ENCODE measurements at places on chromosomes 3 and 15. TPM values are rescaled to one million over a fixed set of nuclear protein-coding genes. Genes with fewer than 3 reads are reported as not detected.

DNA sequence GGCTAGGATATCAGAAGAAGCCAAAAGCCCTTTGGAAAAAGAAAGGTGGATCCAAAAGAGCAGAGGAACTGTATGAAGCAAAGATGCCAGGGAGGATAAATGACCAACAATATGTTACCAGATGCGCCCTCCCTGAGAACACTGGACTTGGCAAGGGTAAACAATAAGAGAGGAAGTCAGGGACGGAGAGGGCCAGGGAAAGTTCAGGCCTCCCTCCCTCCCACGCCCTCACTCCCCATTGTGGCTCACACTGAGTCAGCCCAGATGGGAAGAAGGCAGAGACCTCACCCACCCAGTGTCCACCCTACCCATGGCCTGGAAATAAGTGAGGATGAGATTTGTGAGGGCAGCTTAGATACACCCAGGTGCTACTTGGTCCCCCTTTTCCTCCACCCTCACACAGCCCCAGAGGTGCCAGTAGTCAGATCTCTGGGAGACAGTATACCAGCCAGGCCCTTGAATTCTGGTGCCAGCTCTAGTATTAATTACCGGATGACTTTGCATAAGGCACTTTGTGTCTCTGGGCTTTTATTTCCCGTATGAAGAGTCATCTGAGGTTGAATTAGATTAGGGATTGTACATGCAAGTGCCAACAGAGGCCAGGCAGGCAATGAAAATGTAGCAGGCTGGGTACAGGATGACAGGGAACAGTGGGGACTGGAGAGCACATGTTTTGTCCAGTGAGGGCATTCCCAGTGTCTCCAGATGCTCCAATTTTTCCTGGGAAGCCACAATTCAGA is 35.1 kb upstream of the FRMD4B start:
- peak; percentile 82 for DNase-seq

- DNase-seq: no peak
Measured at GRCh38 chr3:71160785-71161546, 422.6 kb downstream of the FOXP1 start.

DNA sequence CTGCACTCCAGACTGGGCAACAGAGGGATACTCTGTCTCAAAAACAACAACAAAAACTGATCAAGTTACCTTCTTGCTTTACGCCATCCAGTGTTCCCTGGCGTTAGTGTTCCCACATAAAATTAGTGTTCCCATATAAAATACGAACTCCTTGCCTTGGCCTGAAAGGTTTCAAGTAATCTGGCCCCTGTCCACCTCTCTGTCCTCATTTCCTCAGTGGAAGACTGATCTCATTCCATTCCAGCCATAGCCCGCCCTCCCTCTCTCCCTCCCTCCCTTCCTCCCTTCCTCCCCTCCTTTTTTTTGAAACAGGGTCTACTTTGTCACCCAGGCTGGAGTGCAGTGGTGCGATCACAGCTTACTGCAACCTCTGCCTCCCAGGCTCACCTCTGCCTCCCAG is 2.8 kb upstream of the CAND2 start:
- no peak for DNase-seq

DNA sequence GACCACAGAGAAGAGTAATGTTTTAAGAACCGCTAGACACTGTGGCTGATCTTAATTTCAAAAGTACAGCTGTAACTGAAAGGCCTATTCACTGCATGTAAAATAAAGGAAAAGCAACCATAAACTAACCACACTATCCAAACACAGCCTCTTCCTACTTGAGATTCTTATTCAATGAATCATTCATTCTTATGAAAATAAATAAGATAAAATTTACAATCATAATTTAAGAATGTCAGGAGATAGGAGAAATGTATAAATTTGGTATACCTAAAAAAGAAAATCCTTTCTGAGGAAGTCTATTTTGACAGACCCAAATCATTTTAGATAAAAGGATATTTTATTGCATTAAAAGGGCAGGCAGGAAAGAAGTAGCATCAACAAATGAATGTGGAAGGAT is 533.5 kb upstream of the ZNF385D start:
- peak; percentile 20 for DNase-seq

- DNase-seq: no peak
Measured at GRCh38 chr3:127751782-127752181, 70.5 kb downstream of the MGLL start.

- no peak for DNase-seq
Measured at GRCh38 chr3:851098-851790, 241.6 kb upstream of the CNTN6 start.

GRCh38 chr3:13102386-13103345 is 29.4 kb upstream of the IQSEC1 start:
- no peak for DNase-seq

PLSCR2 gene
- not detected for total RNA-seq

MYRIP gene
- total RNA-seq: 22.4 TPM

SHQ1 gene
- total RNA-seq: 19.3 TPM

KBTBD13 gene
- total RNA-seq: not detected

DNAH1 gene
- 2.5 TPM for total RNA-seq
